ENCODE measurements at places on chromosomes 16 and 17. TPM values are rescaled to one million over a fixed set of nuclear protein-coding genes. Genes with fewer than 3 reads are reported as not detected.

GRCh38 chr17:77688369-77688768, 270.1 kb upstream of the TNRC6C start:
- no peak for DNase-seq

GRCh38 chr17:82858376-82859126, 18.7 kb upstream of the ZNF750 start:
- no peak for DNase-seq

DNA sequence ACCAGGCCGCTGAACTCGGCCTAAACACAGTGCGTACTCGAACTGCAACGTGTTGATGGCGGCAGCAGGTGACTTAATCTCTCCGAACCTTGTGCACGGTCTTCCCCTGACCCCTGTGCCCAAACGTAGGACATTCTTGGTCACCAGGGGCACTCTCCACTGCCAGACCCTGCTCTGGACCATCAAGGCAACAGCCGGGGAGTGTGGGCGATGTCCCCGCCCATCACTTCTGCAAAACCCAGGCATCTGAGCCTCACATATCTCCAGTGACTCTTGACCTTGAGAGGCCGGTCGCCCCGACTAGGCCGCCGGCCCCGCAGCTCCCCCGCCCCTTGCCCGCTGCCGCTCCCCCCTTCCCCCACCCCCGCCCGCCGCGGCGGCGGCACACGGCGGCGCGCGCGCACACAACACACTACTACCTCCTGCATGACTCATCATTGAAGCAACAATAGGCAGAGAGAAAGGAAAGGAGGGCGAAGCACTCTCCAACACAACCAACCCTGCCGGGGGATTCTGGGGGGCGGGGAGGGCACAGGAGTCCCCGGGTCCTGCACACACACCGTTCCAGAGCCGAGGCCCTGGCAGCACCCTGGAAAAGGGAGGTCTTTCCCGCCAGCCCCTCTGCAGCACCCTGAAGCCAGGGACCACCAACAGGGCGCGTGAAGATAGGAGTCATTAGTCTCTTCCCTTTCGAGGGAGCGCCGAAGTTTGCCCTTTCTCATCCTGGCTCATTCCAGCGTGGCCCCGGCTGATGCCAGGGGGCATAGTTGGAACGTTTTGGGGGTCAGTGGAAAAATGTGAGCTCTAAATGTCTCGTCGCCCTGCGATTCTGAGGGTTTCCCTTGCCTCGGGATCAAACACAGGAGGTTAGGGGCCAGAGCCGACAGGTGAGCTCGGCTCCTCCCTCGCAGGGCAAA, 1.9 kb downstream of the MNT start:
- no peak for DNase-seq

DNA sequence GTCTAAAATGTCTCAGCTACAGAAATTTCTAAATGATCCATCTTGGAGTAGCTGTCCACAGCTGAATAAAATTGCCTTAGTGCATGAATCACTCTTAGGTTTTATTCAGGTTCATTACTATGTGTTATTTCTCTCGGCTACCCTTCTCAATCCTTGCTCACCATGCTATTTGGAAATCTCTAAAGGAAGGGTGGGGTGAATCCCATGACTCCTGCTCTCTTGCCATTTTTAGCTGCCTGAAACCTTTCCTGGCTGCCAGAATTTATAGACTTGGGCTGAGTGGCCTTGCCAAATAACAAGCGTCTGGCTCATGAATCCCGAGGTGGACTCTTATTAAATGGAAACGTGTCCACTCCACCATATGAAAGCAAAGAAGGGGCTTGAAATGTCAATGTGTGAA, 936.1 kb upstream of the SOX9 start:
- DNase-seq, result no peak

GRCh38 chr16:82033683-82034300, 1.3 kb upstream of the HSD17B2 start:
- no peak for DNase-seq

CD79B gene
- 6.1 TPM for total RNA-seq

- DNase-seq, result no peak
Measured at GRCh38 chr16:1276580-1276878, 20.7 kb downstream of the TPSD1 start.

Data from esophagus muscularis mucosa (tissue), 4 donors.